Activated T-cell treated with anti-CD3 and anti-CD28 coated beads for 48 hours (primary cell): ENCODE measurements at places on chromosomes 12 and 14.

DNA sequence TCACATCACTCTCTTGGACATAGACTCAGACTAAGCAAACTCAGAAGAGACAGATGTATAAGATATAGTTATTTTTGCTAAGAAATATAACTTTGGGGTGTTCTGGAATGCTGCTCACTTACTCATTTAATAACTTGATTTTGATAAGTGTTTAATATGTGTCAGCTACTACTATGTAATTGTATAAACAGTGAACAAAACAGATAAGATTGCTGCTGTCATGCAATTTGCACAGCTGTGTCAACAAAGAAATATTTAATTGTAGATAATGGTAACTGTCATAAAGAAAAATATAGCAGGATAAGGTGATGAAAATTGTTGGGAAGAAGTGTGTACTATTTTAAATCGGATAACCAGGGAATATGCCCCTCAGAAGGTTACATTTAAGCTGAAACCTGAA is 84.1 kb upstream of the ZDHHC17 start:
- DNase-seq: no peak

DNA sequence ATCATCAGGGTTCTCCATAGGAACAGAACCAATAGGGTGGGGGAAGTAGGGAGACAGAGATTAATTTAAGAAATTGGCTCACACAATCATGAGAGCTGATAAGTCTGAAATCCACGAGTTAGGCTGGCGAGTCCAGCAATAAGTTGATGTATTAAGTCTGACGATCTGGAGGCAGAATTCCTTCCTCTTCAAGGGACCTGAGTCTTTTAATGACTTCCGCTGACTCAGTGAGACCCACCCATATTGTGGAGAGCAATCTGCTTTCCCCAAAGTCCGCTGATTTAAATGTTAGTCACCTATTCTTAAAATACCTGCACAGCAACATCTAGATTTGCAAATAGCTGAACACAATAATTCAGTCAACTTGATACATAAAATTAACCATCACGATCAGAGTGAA is 97.8 kb downstream of the SPTSSA start:
- DNase-seq: no peak

- no peak for DNase-seq
Observed at GRCh38 chr14:68948686-68949600, 30.2 kb downstream of the ACTN1 start.

DNA sequence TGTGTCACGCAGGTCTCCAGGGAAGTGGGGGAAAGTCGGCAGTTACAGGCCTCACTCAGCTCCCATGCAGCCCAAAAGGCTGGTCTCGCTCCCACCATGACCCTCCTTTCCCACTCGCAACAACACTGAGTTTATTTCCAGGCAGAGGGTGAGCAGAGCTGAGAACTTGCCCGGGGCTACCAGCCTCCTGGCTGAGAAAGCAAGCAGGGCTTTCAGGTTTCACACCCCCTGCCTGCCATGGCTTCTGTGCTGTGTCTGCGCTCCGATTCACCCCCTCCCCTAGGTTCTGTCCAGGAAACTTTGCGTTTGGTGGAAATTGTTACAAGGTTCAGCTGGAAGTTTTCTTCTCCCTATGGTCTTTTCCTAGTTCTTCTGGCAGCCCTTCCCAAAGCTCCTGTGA is 17.1 kb downstream of the OR10G2 start:
- no peak for DNase-seq

GRCh38 chr12:108804271-108804953 is 53.0 kb downstream of the SSH1 start:
- DNase-seq: no peak

GRCh38 chr12:124927201-124928094 is 13.0 kb upstream of the UBC start:
- DNase-seq: peak; percentile 90

DNA sequence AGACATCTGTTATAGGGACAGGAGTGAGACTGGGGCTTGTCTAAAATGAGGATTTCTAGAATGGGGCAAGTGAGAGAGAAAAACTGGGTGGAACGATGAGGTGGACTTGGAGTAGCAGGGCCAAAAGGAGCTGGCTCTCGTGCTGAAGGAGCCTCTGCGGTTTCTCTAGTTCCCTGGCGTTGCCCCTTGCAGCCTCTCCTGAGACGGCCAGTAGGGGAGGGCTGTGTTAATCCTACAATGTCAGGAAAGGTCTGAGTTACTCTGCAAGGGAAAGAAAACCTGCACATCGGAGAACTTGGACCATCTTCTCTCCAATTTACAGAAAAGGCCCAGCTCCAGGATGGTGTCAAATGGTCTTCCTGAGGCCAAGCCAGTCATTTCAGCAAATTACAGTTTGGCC is 963.8 kb upstream of the FLRT2 start:
- DNase-seq: no peak

DNA sequence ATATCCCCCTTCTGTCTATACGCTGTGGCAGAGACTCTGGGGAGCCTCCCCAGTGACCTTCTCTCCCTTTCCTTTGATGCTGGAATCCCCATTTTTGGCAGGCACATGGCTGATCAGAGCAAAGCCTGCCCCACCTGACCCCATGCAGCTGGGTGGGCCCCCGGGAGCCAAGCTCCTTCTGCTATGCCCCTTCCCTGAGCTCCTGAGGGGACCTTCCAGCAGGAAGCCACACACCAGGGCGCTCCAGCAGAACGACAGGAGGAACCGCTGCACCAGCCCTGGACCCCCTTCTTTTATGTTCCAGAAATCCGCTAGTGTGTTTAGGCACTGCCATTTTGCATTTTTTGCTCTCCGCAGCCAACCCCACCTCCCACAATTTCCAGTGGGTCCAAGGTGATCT is 44.6 kb downstream of the TRAFD1 start:
- DNase-seq: no peak

DNA sequence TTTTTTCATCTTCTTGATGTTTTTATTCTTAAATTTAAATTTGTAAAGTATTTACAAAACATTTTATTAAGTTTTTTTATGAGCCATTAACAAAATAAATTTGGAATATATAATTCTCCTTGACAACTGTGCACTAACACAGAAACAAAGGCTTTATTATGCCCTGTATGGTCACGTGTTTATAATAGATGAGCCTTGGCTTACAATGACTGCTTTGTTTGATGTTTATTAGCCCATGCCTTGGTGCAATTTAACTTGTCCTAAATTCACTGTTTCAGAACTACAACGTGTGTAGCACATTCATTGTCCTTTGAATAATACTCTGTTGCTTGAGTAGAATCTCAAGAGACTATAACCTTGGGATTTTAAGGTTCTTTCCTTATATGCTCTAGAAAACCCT is 59.8 kb downstream of the CNTN1 start:
- no peak for DNase-seq

- peak; percentile 10 for DNase-seq
Observed at GRCh38 chr14:59870277-59871165, at the start of gene RTN1. Gene RTN1 (minus strand): TSS chr14:59870776. CDS start chr14:59870630, 146 bp downstream.

DNA sequence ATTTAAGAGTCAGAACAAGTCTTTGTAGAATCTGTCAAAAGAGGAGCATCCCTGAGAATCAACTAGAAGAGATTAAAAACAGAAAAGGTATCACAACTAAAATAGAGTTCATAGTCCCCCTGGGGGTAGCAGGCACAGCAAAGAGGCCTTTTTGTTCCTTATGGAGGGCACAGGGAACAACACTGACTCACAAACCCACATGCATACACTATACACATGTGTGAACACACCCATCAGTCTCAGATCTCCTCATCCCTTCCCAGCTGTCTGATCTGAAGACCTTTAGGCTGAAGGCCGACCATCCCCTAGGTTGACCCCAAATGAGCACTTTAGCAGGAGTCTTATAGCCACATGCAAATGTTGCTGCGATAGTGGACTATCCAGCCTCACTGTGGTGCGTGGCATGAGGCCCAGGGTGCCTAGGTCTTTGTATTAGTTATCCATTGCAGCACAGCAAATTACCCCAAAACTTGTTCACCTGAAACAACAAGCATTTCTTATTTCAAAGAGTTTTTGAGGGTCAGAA is 236.7 kb upstream of the EGLN3 start:
- DNase-seq: no peak

DNA sequence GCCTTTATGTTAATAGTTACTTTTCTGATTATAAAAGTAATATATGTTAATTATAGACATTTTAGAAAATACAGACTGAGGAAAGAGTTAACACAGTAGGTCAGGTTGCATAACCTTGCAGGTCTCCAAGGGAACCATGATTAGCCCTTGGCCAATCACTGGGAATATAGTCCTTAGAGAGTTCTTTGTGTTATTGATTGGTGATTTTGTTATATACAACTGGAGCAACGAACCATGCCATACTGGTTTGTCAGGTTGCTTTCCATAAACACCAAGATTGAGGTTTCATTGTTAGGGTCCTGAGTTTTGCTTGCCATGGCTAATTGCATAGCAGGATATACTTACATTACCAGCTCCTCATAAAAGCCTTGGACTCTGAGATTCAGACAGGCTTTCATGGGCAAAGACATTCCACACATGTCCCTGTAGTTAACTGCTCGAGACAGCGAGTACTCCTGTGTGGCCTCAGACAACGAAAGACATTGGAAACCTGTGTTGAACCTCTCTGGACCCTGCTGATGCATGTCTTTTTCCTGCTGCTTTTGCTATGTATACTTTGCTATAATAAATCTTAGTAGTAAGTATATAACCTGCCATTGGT is 33.7 kb downstream of the MAPK1IP1L start:
- no peak for DNase-seq

DNA sequence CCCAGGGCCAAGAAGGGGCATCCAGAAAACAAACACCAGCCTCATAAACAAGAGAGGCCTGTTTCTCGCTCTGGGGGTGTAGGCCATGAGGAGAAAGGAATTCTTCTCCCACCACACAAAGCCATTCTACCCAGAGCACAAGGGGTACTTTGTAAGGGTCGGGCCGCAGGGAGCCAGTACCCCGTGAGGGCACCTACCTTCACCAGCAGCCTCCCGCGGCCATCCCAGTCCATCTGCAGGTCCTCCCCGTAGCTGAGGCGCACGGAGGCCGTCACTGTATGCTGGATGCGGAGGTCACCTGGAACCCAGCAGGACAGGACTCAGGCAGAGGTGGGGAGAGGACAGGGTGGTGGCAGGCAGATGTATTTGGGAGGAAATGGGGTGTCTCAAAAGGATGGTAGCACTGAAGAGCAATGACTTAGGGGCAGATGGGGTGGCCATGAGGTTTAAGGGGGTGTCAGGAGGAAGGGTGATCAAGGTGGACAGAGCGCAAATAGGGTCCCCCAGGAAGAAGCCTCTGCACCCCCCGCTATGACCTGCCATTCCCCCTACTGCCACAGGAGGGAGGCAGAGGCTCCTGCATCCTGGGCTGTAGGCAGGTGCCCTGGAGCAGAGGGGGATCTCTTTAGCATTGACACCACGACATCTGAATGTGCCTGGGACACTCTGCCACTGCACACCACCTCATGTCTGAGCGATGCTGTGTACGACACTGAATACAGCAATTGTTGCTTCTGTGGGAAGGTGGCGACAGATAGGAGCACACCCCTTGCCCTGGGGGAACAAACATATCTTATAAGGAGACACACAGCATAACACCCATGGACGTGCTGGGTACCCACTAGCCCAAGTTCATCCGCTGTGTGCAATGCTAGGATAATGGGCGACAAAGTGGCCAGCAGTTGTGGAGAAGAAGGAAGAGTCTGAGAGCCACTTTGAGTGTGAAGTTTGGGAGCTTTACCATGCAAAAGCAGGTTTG is 61.4 kb downstream of the VWF start:
- peak; percentile 55 for DNase-seq

DNA sequence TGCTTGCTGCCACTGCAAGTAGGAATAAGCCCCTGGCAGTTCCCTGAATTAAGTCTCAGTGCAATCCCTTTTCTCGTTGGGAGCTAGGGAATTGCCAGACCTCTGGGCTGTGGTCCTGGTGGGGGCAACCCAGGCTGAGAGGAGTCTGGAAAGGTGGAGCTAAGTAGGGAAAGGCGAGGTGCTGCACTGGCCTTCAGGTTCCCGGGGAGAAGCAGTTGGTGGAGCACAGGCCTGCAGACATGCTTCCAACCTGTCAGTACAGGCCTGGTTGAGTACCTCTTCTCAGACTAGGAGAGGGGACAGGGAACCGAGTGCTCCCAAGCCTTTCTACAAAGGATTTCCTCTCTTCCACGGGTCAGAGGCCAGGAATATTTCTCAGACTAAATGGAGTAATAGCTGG is 1.5 kb downstream of the NRIP2 start:
- DNase-seq: no peak

DNA sequence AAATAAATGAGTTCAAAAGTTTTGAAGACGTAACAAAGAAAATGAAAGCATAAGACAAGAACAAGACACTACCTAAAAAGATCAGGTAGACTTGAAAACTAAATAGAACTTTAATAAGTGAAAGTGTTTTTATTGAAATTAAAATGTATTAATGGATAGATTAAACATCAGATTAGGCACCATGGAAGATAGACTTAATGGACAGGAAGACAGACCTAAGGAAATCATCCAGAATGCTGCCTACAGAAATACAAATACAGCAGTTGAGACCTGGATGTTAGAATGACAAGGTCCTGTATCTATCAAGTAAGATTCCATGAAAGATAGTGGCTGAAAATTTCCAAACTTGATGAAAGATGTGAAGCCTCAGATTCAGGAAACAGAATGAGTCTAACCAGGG is 11.5 kb downstream of the PLEKHH1 start:
- DNase-seq: no peak

DNA sequence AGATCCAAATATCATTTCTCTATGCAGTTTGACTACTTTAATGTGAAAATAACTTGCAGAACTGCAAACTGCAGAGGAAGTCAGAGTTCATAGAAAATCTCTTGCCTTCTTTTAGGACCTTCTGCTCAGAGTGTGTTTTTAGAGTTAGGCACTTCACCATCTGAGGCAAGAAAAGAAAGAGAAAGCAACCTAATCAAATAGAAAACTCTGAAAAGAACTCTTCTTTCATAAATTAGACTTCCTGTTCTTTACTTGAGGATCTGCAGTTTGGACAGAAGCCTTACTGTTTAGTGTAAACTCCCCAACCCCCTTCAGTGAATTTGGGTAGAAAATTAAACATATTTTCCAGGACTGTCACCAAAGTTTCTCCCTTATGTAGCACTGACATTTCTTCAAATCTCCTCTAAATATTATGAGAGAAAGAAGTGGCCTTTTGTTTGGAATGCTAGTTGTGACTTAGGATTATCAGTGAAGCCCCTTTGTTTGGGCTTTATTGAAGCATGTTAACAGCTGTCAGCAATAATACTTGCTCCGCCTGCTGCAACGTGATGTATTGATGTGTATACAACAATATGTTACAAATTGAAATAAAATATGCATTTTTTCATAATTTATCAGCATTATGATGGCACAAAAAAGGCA is 99.5 kb downstream of the PDZRN4 start:
- DNase-seq: no peak

DNA sequence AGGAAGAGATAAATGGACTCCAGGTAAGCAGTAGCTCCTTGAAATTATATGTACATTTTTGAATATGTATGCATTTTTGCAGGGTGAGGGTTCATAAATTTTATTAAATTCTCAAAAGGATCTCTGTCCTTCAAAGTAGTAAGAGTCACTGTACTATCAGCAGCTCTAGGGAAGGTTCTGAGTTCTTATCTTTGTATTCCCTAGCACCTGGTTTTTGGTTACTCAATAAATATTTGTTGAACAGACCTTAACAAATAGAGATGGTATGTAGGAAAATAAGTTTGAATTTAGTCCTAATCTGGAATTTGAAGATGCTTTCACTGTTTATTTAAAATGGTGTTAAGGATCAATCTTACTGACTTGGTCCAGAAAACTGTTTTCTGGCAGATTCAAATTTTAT is 18.3 kb downstream of the LEMD3 start:
- no peak for DNase-seq
